ENCODE measurements at places on chromosomes 7 and 10.

GRCh38 chr7:139647085-139647484 is 123.6 kb downstream of the CLEC2L start:
- no peak for DNase-seq

DNA sequence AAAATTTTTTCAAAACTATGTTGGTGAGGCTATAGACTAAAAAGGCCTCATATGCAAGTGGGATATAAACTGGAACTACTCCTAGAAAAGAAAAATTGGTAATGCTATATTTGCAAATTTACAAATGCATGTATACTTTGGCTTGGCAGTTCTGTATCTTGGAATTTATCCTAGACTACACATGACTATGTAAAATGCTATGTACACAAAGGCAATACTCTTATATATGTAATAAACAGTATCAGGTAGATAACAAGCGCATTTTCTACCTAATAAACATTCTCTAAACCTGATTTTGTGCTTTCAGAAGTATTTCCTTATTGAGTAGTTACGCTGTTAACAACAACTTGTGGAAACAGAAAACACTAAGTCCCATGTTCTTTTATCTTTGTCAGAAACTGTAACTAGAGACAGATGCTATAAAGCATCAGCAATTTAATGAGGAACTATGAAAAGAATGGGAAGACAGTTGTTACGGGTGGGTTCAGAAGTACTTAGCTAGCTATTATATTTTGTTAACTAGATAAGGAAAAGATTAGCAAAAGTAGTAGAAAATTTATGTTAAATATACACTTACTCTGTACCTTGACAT is 107.8 kb downstream of the ARHGAP12 start:
- DNase-seq: no peak

DNA sequence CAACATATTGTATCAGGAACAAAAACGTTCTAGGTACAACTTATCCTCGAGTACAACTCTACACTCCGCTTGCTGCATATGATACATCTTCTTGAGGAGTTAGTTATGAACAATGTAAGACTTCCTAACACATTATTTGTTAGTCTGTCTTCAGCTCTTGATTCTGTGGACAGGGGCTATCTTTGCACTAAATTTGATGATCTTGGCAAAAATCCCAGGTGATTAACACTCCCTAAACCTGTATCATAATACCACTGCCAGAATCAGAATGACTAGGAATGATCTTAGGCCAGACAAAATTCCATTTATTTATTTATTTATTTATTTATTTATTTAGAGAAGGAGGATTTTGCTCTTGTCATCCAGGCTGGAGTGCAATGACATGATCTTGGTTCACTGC is 108.7 kb upstream of the AUTS2 start:
- DNase-seq: no peak

DNA sequence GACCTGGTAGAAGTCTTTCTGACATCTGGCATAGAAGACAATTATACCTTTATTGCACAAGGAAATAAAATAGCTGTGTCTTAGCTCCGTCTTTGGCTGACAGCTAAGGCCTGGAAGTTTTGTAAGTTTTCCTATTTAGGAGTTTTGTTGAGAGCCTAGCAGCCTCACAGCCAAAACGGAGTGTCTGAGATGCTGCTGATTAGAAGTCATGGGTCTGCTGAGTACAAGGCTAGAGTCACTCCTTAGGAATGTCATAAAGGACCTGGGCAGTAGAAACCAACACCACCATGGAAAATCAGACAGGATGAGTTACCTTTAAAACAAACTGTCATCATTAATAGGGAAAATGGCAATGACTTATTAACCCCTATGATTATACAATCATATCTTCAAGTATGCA is 442.5 kb downstream of the KCNMA1 start:
- DNase-seq: peak; percentile 86

DNA sequence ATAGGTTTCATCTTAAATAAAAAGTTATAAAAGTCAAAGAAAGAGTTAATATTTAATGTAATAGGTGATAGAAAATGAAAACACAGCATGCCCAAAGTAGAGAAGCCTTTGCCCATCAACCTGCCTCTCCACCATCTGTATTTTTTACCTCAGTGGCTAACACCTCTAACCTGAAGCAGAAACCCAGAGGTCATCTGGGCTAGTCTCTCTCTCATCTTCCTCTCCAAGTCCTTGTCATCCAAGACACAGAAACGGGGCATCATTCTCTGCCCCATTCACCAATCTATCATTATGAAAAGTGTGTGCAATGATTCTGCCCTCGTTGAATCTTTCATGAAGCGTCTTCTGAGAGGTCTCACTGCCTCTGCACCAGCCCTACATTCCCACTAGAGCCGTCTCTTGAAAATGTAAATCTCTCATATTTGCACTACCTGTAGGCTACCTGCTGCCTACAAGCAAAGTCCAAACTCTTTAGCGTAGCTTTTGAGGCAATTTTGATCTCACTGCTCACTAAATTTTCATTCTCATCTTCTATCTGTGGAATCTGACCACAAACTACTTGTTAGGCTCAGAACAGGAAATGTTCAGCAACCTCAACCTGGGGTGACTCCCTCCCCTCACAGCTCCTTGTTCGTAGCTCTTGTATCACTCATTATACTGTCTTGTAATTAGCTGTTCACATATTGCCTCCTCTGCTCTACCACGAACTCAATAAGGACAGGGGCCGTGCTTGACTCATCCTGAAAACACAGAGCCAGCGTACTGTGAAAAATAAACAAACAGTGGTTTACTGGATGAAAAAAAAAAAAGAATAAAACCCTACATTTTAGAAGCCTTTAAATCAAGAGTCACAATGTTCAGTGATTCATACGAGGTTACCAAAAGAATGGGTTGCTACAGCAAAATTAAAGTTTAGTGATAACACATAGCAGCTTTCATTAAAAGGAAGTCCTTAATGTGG is 83.1 kb downstream of the CTNNA3 start:
- DNase-seq: no peak

DNA sequence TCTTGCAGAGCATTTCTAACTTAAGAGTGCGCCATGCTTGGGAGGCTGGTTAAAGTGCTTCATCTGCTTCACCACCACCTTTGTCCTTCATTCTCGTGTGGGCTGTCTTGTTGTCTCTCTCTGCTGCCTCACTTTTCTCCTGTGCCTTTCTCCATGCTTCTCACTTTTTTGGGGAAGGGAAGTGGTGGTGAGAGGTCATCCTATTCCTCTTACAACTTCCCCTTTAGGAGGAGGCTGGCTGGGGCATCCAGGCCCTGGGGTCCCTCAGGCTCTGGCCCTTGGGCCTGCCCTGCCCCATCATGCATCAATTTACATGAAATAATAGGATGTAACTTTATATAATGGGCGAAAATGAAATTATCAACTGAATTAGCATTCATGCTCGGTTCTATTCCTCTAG is 39.9 kb upstream of the PIP4K2A start:
- no peak for DNase-seq

DNA sequence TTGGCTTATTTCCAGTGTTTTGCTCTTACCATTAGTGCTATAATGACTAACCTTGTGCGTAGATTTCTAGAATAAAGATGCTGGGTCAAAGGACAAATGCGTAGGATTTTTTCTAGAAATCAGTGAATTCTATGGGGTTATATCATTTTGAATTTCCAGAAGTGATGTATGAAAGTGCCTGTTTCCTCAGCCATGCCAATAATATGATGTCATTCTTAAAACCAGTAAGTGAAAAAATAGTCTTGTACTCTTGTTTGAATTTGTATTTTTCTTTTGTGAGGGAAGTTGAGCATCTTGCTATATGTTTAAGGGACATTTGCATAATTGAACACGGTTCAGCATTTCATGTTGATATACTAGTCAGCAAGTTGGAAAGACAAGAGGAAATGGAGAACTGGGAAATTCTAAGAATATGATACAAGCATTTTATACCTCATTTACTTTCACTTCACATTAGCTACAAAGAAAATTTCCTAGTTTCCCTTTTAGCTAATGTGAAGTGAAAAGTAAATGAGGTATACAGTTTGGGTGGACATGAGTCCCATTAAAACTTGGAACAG is 3.8 kb upstream of the DNAH11 start:
- no peak for DNase-seq

DNA sequence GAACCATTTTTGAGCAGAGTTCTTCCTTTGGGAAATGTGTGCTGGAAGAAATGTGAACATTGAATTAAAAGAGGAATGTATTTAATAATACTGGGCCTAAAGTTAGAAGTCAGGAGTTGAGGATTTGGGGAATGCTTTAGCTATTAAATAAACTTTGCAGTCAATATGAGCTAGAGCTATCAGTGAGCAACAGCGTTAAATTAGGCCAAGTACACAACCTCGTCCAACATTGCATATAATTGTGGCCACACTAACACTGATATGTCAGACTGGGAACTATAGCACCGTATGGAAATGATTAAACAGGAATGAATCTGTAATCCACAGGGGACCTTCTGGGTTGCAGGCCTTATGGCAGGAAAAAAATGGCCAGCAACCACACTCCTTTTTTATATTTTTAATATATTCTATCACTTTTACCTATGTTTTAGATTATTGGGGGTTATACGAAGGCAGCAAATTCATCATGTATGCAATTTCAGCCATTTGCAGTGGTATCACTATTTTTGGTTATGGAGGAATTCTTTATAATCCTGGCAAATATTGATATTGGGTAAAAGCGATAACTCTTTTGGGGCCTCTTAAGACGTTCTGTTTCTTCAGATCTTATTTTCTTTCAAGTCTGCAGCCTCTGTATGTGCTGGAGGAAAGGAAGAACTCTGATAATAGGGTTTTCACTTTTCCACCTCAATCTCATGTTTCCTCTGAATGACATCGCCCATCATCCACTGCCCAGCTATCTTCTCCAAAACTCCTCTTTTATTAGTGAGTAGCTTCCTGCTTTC is 236.3 kb upstream of the PLXDC2 start:
- no peak for DNase-seq

DNA sequence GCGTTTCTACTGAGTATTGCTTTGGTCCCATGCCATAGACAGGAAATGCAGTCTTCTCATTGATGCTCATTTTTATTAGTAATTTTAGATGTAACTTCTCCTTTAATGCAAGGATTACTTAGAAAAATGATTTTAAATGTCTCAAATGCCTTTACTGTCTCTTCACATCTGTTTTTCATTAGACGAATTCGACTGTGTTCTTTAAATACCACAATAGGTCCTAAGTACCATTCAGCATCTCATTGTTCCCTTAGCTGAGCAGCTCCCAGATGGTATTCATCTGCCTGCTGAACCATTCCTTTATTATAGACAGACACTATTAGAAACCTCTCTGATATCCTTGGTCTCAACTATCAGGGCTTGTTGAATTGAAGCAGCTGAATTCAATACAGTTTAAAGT is 113.6 kb downstream of the LSMEM1 start:
- no peak for DNase-seq

DNA sequence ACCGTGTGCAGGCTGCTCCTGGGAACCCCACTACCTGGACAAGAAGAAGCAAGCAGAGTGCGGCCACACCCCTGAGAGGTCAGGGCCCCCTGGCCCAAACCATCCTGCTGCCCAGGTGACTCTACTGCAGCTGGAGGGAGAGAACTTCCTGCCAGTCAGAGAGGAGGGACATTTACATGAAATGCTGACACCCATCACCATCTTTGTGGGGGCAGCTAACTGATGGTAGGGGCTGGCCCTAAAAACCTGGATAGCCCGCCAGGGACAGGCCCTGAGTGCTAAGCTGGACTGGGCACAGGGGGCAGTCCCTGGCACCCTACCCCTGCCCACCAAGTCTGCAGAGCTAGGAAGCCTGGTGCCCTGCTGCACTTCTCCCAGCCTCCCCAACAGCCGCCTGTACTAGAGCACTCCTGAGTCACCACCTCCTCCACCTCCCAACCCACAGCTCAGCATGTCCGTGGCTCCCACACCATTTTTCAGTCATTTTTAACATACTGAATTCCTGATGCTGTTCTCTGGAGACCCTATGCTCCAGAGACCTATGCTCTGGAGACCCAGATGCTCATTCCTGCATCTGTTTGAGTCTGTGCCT is 27.5 kb downstream of the DPCD start:
- DNase-seq: no peak

GRCh38 chr10:48897441-48897790 is 42.2 kb downstream of the LRRC18 start:
- no peak for DNase-seq

DNA sequence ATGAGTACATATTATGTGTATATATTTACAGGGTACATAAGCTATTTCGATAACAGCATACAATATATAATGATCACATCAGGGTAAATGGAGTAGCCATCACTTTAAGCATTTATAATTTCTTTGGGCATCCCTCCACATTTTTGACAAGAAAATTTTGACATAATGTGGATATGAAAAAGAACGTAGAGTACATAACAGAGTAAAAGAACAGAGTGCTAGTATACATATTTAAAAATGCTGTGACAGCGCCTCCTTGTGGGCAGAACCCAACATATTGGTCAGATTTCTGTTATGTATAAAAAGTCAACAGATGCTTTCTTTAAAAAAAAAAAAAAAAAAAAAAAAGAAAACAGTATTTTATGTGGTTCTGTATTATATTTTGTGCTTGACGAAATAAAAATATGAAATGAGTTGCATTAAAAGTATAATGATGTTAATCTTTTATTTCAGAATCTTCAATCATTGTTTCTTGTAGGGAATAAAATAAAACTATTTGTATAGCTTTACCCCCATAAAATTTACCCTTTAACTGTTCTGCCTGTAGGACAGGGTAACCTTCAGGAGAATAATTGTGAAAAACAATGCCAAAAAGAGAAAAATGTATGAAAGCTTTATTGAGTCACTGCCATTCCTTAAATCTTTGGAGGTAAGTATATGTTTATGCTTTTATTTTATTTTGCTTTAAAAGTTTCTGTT is 18.3 kb upstream of the HBP1 start:
- peak; percentile 84 for DNase-seq

- no peak for DNase-seq
Measured at GRCh38 chr7:81873559-81873958, 103.7 kb upstream of the HGF start.

DNA sequence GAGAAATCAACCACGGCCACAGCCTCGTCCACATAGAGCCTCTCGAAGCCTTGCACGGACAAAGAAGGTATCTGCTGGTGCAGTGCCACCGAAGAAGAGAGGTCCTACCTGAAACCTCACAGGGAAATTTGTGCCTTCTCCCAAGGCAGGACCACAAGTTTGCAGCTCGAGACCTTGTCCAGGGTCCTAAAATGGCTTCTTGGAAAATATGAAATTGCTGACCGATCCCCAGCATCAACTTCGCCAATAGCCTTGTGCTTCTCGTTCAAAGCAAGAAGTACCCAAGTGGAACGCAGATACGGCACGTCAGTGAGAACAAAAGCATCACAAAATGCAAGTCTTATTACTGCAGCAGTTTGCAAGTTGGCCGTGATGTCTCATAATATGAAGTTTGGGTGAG is 24.6 kb downstream of the PTPRN2 start:
- DNase-seq: no peak

Measured in ACHN (cell line).